ENCODE measurements at places on chromosomes 1 and 21.

DNA sequence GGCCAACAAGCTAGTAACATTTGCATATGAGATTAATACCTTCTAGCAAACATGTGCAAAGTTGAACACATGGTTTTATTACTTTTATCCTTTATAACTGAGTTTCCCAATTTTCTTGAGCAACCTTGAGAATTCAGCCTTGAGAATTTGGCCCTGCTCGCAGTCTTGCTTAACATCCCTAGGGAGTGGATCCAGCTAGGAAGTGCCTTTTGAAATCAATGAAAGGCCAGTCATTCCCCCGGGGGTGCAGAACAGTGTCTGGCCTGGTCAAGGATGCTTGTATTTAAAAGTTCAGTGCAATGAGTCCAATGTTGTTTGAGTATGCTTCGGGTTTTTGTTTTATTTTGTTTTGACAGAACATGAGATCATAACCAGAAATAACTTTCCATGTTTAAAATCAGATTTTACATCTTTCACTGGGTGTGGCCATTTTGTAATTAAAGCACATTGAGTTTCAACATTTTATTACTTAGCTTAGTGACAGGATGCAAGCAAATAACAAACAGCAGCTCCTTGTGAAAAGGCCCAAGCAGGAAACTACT is 16.7 kb downstream of the PALMD start:
- no peak for DNase-seq

DNA sequence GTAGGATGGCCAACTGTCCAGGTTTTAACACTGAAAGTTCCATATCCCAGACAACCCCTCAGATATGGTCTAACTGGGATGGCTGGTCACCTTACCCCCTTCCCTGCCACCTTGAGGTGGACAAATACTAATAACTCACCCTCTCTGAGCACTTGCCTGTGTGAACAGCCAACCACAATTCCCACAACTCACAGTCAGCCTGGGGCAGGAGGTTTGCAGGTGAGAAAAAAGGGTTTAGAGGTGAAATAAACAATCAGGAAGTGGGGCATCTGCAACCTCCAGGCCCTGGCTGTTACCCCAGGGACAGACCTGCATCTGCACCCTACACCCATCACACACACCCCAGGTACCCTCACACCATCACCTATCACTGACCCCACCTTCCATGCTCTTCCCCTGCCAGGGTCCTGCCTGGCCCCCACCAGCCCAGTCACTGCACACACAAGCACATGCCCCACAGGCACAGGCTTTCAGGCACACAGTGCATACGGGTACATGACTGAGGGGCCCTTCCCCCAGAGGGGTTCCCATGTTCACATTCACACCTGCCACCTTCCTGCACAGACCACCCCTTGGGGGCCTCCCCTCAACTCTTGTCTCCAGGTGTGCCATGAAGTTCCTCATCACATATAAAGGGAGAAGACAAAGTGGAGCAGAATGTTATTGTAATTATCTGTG is 679.5 kb downstream of the MATN1 start:
- no peak for DNase-seq

DNA sequence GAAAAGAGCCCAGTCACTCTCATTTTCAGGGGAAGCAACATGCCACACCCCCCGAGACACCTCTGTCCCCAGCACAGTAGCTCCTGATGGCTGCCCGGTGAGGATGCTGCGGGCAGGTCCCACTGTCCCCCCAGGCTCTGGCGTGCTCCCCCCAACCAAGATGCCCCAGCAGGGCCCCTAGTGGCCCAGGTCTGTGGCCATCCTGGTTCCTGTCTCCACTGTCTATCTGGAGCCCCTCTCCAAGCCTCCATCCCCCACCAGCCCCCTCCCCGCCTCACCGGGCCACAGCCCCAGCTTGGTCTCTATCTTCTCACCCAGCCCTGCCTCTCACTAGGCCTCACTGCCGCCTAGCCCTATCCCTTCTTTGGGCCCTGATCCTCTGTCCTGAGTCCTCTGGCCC is 61.8 kb downstream of the UBIAD1 start:
- no peak for DNase-seq

DNA sequence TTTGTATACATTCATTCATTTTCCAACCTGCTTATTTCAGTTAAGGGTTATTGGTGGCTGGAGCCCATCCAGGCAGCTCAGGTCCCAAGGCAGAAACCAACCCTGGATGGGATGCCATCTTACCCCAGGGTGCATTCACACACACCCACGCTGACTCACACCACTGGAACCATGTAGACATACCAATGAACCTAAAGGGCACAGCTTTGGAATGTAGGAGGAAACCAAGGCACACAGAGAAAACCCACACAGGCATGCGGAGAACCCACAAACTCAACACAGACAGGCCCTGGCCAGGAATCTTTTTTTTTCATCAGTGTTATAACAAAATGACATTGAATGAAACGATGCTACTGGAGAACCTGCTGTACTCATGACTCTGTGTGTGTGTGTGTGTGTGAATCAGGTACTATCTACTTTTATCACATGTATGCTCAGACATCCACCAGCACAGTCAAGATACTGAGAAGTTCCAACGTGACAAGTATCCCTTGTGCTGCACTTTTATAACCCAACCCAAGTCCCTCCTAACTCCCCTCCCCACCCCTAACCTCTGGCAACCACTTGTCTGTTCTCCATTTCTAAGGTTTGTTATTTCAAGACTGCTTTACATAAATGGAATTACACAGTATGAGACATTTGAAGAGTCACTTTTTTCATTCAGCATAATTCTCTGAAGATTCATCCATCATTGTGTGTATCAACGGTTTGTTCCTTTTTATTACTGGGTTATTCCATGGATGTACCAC is 286.8 kb upstream of the PLD5 start:
- DNase-seq = no peak

GRCh38 chr1:201709564-201710295 is 119.2 kb upstream of the IPO9 start:
- no peak for DNase-seq

DNA sequence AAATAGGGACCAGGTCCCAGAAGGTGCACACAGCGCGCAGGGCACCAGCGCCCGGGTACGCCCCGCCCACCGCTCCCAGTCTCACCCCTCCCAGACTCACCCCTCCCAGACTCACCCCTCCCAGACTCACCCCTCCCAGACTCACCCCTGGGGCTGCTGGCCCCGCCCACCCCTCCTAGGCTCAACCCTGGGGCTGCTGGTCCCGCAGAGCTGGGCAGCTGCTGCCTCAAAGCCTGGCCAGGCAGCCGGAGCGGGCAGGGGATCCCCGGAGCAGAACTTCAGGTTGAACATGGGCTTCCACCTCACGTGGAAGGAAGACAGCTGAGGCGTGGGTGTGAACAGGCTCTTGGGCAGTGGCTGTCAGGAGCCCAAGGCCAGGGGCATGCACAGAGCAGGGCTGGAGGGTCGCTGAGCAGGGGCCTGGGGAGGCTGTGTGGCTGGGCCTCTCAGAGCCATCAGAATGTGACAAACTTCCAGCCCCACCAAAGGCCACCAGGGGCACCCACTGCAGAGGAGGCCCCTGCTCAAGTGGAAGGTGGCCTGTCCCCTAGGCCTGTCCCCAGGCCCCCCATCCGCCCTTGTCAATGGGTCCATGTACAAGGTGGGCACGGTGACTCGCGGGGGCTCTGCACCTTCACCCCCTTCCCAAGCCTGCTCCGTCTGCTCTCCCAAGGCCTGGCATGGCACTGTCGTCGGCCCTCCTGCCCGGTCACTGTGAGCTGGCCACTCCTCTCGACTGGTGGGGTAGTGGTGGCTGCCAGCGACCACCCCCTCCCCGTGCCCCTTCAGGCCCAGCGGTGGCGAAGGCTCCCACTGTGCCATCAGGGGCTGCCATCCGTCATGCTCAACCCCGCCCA is 20.4 kb upstream of the SUMO3 start:
- no peak for DNase-seq

GRCh38 chr1:56106531-56107274 is 472.7 kb downstream of the PLPP3 start:
- DNase-seq = no peak

DNA sequence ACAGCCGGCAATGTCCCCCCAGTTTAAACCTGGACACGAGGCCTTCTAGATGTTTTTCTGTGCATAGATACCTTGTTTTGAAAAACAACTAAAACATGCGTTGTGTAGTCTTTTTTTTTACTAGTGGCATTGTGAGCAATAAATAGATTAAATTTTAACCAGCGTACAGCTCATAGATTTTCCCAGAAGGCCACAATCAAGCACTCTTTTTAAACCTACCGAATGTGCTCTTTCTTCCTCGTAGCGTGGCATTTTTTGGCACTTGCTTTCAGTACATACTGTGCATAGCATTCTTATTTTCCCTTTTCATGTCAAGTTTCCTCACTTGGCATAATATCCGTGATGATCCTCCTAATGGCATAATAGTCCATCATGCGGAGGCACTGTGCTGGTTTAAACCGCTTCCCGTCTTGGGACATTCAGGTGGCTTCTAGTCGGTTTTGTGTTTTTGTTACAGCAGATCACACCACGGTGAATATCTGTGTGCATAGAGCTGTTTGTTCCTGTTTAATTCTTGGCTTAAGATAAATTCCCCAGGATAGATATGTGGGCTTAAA is 95.3 kb downstream of the PDE9A start:
- DNase-seq = no peak

DNA sequence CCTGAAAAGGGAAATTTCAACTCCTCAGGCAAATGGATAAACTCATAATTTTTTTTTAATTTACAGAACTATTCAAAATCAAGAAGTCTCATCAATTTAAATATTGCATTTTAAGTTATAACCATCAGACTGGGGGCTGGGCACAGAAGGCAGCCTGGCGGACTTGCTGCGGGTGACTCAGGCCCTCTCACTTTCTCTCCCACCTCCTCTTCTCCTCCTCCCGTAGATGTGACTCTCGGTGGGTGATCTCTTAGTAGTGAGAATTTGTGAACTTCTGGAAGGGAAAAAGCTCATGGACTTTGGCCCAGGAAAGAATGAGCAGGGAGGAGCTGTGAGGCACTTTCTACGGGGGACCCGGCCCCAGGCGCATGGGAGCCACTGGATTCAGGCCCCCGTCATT is 32.9 kb downstream of the CLIC6 start:
- no peak for DNase-seq

DNA sequence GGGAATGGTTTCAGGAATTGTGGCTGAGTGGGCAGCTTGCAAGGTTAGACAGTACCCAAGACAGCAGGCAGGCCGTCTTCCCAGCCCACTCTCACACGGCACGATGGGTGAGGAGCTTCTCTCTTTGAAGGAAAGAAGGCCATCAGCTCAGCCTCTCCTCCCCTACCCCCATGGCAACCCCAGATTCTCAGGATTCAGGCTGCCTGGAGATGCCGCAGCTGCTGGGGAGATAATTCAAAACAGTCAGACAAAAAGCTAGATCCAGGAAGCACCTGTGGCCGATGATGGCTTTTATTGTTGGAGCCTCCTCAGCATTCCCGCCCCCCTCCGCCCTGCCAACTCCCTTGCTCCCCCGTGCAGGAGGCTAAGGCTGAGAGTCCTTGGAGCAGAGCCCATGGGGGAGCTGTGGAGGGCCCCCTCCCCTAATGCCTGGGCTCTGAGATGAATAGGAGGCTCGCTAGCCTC is 220.5 kb downstream of the TRABD2B start:
- no peak for DNase-seq

DNA sequence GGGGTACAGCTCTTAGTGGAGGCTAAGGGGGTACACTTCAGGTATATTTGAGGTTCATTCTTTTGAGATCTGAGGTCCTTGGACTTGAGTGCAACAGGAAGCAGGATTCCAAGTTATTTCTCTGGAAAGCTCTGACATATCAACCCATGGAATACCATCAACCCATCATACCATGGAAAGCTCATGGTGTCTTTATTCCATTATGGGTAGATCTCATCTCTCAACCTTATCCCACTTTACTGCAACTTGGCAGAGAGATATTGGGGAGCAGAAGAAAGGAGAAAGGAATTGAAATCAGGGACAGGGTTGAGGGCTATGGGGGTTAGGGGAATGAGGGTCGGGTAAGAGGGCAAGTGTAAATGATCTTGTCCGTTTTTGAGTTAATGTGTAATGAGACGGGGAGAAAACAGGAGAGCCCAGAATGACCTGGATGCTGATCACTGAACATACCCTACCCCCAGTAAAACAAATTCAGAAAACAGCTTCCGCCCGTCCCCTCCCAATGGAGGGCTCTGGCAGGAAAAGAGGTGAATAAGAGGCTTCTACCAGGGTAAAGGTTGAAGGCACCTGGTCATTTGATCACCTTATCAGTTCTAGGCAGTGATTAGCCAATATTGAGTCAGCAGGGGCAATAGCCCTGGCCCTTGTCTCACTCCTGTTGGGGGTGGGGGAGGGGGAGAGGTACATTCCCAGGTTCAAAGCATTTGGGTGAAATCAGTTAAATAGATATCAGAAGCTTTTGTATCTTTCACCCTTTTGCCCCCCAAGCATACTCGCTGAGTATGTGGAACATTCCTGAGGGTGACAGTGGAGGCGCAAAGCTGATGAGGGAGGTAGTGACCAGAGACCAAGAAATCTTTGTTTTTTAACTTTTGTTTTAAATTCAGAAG is 622 bp upstream of the APOA2 start:
- DNase-seq = no peak

- DNase-seq = no peak
These were observed 45.3 kb upstream of the ITPKB start for GRCh38 chr1:226784081-226785049.

- DNase-seq = no peak
These were observed 4.5 kb downstream of the NCMAP start for GRCh38 chr1:24560361-24560760.

- DNase-seq = no peak
These were observed 23.1 kb upstream of the PAXBP1 start for GRCh38 chr21:32794644-32795079.

DNA sequence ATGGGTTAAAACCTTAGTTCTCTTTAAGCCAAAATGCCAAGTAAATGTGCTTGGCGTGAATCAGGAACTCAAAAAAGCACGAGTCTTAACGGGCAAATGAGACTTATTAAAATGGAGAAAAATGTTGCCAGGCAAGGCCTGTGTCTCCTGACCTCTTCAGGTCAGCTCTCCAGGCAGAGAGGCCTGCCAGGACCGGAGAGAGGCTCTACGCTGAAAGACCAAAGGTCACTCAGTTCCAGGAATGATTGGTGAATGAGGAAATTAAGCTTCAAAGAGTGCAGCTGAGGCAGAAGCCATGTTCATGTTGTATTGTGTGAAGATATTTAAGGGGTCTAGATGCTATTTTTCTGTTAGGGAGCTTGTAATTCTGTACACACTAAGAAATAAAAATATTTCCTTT is 66.6 kb downstream of the SPAG17 start:
- no peak for DNase-seq

- DNase-seq = no peak
These were observed 146.2 kb downstream of the DAB1 start for GRCh38 chr1:57277681-57278080.

DNA sequence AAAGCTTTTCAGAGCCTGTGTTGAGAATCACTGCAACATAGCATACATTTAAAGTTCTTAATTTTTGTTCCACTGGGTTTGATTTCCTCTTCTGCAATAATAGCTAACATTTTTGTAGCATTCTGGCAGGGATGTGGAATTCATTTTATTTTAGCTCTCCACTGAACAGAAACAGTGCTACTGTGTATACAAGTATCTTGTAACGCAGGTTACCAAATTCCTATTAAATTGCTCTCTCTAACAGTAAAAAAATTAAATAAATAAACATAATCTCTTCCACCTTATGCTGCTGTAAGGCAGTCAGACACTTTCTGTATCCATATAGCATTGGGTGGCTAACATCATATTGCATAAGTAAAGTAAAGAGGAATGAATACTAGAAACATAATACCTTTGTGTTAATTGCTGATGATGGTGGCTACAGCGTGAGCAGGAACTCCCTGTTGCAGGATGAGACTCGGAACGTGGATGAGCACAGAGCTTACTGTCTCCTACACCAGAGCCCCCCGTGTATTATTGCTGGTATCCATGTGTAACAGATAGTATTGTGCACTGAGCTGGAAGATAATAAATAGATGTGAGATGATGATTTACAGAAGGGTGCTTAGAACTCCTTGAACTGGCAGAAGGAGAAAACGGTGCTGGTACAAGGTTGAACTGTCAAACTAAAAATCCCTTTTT is 276.9 kb upstream of the SNX7 start:
- DNase-seq = no peak

All from iPS DF 19.7 (cell line).